ENCODE measurements at places on chromosomes 12 and 14.
A peak's percentile ranks its signal among the peaks of the same experiment; 100 is the strongest.

- peak; percentile 93 for DNase-seq
Measured at GRCh38 chr14:101964297-101965180, at the start of gene DYNC1H1. DYNC1H1 (plus strand) TSS chr14:101964573; CDS start chr14:101964692, 119 bp downstream.

DNA sequence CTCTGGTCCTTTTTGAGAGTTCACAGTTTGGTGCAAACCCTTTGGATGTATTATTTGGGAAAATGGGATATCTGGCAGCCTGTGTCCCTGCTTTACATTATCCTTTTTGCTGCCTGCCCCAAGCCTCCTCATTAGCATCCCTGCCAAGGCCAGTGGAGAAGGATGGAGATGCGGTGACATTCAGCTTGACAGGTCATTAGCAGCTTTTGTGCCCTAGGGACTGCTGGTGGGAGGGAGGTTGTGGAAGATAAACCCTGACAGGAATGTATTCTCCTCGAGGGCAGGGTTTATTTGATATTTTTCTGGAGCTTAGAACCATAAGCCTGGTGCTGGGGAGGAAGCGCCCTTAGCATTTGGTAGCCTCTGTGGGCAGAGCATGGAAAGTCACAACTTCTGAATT is 49.3 kb downstream of the PTPN11 start:
- DNase-seq = no peak

DNA sequence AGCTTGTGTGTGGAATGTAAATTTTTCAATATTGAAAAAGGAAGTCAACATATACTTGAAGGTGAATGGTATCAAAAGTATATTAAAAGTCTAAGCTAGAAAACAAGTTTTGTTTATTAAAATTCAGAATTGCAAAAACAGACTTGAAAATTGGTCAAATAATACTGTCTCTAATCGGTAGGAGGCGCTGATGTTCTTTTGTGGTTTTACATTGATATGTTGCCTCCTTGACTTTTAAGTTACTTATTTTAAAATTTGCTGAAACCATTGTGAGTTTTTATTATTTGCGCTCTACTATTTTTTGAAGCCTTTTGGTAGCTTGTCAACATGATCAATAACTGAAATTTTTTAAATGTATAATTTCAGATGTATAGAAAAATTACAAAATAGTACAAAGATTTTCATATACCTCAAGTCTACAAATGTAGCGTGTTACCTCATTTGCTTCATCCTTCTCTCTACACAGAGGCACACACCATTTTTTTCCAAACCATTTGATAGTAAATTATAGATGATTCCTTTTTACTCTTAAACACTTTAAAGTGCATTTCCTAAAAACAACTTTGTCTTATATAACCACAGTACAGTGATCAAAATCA is 6.9 kb downstream of the RTRAF start:
- DNase-seq = peak; percentile 33

GRCh38 chr14:56894591-56894991 is 84.3 kb upstream of the OTX2 start:
- DNase-seq = no peak

DNA sequence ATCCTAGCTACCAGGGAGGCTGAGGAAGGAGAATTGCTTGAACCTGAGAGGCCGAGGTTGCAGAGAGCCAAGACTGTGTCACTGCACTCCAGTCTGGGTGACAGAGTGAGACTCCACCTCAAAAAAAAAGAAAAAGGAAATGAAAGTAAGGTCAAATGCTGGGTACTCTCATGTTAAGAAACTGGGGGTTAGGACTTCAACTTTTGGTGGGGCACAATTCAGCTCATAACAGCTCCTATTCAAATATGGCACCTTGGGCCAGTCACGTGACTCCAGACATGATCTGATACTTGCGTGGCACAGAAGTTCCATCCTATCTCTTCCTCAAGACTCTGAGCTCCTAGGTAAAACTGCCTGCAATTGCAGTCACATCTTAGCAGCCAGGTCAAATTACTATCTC is 142.7 kb downstream of the EGLN3 start:
- DNase-seq = no peak

GRCh38 chr12:124757329-124757728 is 106.3 kb downstream of the SCARB1 start:
- DNase-seq = no peak

- no peak for DNase-seq
Measured at GRCh38 chr12:125305231-125305630, 240.0 kb downstream of the AACS start.

DNA sequence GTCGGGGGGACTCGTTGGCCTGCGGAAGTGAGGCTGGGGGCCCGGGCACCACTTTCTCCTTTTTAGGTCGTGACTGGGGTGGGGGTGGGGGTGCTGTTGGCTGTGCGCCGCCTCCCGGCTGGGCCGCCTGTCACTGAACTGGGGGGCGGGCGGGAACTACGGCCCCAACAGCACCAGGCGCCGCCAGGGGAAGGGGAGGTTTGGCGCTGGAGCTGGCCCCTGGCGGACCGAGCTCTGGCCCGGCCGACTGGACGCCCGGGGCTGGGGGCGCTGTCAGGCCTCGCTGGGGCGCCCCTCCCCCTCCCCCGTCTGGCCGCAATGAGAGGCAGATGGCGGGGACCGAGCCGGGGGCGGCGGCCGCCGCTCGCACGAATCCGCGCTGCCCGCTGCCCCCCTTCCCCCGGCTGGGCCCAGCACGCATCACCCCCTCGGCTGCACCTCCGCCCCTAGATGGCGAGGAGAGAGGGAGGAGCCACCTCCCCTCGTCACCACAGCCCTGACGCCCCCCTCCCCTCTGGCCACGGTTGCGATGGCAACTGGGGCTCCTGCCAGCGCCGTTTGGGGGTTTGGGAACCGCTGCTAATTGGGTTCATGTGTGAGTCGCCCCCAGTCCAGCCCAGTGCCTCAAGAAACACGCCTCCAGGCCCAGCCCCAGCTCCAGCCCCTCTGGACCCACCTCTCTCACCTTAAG is 723 bp downstream of the NFATC4 start:
- peak; percentile 94 for DNase-seq

- DNase-seq = no peak
Measured at GRCh38 chr12:18797604-18798003, 59.7 kb downstream of the CAPZA3 start.

- no peak for DNase-seq
Measured at GRCh38 chr12:48816143-48816854, 2.0 kb upstream of the CACNB3 start.

GRCh38 chr12:48247181-48247966 is 44.3 kb upstream of the OR10AD1 start:
- no peak for DNase-seq

GRCh38 chr14:38710881-38711280 is 392.2 kb downstream of the SEC23A start:
- DNase-seq = no peak

- no peak for DNase-seq
Measured at GRCh38 chr12:22377731-22378496, 43.4 kb upstream of the ST8SIA1 start.

GRCh38 chr14:95562892-95563685 is 28.2 kb downstream of the GLRX5 start:
- DNase-seq = no peak

DNA sequence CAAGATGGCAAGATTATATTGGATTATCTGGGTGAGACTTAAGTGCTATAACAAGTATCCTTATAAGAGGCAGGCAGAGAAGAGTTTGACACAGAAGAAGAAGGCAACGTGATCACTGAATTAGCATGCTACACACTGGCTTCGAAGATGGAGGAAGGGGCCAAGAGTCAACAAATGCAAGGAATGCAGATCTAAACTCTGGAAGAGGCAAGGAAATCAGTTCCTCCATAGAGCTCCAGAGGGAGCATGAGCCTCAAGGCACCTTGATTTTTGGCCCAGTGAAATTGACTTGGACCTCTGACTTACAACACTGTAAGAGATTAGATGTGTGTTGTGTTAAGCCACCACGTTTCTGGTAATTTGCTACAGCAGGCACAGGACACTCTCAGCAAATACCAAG is 536.4 kb upstream of the SEL1L start:
- DNase-seq = no peak

GRCh38 chr12:88313554-88313953 is 171.4 kb downstream of the TMTC3 start:
- no peak for DNase-seq

DNA sequence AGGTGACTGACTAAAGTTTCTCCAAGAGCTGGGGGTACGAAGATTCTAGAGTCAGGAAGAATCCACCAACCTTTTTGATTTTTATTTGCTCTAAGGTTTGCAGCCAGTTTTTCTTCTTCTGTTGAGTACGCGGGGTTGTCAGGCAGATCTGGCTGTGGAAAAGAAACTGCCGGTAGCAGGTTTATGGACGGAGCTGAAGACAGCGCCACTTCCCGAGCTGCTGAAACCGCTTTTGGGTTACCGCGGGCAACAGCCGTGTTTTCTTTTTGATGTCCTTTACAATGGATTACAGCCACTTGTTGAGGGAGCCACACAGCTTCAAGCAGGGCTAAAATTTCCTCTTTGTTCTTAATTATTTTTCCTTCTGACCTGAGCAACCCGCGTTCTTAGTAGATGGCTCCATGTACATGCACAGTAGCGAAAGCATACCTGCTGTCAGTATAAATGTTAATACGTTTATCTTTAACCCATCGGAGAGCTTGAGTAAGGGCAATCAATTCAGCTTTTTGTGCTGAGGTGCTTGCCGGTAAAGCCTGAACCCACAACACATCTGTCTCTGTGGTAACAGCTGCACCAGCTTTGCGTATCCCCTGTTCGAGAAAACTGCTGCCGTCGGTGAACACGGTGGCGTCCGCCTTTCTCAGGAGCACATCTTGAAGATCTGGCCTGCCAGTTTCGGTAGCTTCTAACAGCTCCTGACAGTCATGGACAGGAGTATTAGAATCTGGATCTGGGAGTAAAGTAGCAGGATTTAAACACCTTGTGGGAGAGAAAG is 674.3 kb downstream of the TMEM121 start:
- no peak for DNase-seq

DNA sequence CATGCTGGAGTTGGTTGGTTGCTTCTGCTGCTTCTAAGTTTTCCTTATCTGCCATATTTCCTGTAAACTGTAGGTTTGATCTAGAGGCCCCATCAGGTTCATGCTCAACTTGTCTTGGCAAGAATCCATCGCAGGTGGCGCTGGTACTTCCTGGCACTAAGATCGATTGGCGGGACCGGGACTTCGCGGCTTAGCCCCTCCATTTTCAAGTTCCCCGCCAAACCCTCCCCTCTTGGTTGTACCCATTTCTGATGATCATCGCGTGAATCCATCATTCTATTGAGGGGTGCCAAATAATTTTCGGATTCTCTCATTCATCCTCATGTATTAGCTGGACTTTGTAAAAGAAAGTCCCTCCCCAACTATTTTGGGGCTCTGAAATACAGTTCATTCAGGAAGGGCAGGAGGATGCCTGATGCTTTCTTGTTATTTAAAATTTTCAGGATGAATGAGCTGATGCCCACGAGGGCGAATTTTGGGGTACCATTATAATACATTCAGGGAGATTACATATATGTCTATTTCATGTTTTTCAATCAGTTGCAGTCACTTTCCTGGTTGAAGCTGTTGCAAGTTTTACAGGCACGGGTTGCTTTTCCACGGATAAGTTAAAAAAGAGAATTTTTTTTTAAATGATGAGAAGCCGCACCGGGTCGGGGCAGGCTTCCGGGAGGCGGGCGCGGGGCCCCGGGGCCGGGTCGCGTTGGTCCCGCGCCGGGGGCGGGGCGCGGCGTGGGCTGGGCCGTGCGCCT is 395 bp upstream of the BRI3BP start:
- DNase-seq = peak; percentile 28

GRCh38 chr14:36111822-36112583 is 64.5 kb downstream of the PTCSC3 start:
- DNase-seq = no peak

DNA sequence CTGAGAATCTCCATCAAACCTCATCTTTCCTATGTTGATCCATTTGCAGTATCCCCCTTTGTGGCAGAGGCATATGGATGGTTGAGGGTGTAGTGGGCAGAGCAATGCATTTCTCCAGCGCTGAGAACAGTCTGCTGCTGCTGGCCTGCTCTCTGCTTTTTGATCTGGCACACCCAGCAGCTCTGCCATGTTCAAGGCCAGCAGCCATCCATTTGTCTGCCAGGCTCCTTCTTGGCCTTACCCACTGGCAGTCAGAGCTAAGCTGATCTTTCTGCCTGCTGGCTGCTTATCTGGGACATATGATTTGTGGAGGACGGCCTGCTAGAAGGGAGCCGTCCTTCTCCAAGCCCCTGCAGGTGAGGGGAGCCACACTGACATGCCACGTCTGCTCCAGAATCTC is 17.0 kb downstream of the NPC2 start:
- DNase-seq = no peak

DNA sequence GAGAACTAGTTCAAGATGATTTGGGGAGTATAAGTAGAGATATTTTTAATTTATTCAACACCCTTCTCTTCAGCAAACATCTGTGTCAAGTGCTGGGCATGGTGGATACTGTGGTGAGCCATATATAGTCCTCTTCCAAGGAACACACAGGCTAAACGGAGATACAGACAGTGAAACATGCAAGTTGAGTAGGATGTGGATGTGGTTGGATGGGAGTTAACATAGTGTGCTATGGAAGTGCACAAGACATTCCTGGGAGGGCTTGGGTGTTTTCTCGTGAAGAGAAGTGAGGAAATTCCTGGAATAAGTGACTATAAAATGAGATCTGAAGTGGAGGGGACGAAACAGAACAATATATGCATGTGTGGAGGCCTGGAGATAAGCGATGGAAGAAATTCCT is 181.1 kb upstream of the NPAS3 start:
- DNase-seq = no peak
